ENCODE measurements at places on chromosomes 3 and 15.
A peak's percentile ranks its signal among the peaks of the same experiment; 100 is the strongest.

GRCh38 chr3:11384074-11384473 is 111.9 kb downstream of the ATG7 start:
- no peak for DNase-seq

DNA sequence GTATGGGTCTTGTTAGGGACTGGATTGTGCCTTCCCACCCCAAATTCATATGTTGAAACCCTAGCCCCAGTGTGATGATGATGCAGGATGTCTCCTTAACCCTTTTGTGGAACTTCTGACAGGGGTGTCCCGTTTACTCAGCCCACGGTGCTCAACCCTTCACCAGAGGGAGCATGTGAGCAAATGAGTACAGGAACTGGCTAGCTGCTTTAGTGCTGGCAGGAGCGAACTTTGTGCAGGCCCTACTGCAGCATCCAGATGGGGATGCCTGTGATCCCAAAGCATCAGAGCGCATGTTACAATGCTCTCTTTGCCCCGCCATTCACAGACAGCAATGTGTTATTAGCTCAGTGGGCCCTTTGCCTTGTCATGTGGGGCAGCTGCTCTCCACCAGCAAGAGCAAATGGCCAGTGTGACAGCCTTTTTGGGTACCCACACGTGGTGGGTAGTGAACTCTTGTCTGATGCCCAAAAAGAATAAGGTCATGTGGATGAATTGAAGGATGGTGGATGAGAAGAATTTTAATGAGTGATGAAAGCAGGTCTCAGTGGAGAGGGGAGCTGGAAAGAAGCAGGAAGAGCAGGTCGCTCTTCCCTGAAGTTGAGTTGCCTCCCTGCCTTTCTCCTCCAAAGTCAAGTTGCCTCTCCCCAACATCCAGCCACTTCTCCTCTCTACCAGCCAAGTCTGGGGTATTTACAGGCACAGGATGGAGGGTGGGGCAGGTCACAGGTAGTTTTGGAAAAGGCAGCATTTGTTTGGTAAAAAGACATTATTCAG is 63.3 kb upstream of the STRIT1 start:
- no peak for DNase-seq

- peak; percentile 31 for DNase-seq
These were observed 142.7 kb downstream of the ALDH1A2 start for GRCh38 chr15:57922776-57923175.

DNA sequence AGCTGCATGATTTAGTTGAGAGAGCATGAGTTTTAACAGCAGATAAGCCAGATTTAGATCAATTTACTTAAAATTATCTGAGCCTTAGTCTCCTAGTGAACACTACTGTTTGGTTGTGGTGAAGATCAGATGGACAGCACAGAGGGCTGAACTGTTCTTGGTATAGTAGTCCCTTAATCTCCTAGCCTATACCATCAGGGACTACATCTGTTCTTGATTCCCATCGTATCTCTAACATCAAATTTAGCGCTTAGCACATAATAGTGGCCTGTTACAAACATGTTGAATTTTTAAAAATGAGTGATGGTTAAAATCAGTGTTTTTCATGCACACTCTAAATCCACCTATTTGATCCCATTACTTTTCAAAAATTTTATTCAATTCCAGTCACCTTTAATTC is 507.7 kb downstream of the GRM7 start:
- no peak for DNase-seq

DNA sequence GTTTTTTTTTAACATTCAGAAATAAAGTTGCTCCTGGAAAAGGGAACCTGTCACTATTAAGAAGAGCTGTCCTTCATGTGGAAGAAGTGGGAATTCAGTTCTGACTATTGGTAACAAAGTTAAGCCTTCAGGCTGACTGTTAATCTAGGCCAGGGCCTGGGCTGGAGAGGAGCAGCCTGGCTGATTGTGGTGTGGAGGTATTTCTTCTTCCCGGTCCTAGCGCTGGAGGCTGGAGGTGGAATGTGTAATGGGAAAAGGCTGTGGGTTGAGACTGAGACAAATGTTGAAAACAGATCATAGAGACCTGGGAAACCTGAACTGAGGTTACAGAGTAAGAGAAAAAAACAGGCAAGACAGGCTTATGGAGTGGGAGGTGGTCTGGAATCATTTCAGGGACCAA is 23.8 kb upstream of the SH3BP5 start:
- DNase-seq: no peak

GRCh38 chr3:150255413-150255812 is 152.7 kb upstream of the TSC22D2 start:
- no peak for DNase-seq

DNA sequence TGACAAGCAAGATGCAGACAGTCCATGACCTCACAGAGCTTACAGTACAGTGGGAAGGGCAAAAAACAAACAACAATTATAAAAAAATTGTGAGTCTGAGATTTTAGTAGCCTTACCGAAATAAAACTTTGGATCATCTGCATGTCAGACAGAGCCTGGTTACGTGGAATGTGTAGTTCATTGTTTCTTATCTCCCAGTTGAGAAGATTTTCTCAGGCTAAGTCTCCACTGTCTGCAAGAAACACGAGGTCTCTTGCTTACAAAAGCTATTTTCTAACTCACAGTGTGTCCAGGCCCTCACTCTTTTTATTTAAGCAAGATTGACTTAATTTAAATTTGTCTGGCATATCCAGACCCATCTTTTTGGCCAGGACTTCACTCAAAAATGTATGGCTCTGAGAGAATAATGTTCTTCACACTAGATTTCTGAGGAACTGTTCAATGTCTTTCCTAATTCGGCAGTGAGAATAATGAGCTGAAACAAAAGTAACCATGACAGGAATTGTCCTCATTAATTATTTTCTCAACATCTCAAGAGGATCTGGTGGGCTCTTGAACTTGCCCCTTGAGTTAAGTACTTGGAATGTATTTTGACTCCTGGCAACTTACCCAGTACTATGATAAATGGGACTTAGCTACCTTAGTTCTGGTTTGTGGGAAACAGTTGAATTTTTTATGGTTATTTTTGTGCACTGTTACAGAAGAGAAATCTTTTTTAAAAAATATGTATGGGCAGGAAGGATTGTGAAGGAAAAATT is 265.1 kb upstream of the COL8A1 start:
- no peak for DNase-seq

GRCh38 chr3:110210086-110210660 is 861.4 kb upstream of the NECTIN3 start:
- DNase-seq: no peak

GRCh38 chr3:10524270-10524669 is 18.9 kb upstream of the ATP2B2 start:
- no peak for DNase-seq

DNA sequence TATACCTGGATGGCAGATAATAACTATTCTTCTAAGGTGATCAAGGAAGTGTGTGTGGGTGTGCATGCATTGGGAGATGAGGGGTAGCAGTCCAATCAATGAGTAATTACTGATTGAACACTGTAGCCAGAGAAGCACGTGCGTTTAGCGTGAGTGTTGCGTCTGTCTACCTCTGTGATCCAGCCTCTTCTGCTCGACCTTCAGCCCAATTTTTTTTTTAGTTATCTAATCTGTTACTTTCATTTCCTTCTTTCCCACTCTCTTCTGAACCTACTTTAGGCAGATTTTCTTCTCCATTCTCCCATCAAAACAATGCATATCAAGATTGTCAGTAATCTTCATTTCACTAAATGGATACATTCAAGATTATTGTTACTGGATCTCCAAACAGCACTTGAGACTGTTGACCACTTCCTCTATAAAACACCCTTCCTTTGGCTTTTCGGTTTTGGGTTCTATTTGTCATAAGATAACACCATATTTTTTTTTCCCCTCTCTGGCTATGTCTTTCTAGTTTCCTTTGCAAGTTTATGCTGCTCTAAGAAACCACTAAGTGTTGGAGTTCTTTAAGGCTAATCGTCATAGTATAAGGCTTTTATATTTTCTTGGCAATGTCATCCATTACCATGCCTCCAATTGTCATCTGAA is 41.0 kb downstream of the MCTP2 start:
- no peak for DNase-seq

GRCh38 chr3:157275832-157276231 is 115.9 kb upstream of the CCNL1 start:
- DNase-seq: no peak

DNA sequence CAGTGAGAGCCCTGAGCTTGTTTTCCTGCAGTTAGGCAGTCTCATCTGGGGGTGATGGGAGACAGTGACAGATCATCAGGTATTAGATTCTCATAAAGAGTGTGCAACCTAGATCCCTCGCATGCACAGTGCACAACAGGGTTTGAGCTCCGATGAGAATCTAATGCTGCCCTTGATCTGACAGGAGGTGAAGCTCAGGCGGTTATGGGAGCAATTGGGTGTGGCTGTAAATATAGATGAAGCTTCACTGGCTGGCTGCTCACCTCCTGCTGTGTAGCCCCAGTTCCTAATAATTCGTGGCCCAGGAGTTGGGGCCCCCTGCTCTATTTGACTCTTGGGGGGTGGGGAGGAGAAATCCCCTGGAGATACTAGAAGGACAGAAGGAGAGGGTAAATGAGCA is 309.4 kb upstream of the STT3B start:
- DNase-seq: no peak

GRCh38 chr15:91444656-91445055 is 344.6 kb downstream of the SV2B start:
- DNase-seq: no peak

DNA sequence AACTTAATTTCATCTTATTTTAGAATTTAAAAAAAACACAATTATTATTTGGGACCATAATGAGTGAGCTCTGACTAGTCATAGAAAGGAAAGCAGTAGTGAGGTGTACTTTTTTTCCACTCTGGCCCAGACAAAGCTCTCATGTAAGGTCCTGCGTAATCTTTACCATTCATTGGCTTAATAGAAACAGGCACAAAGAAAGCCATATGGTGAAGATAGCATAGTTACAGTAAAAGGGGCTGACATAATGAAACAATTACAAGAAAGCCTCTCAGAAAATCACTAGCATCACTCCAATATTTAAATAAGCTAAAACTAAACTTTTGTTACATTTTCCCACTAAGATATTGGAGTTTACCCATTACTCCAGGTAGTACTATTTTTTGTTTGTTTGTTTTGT is 384.6 kb upstream of the ALCAM start:
- DNase-seq: no peak

GRCh38 chr3:118811236-118811732 is 223.4 kb downstream of the IGSF11 start:
- DNase-seq: no peak

- DNase-seq: peak; percentile 16
These were observed 12.6 kb upstream of the LCTL start for GRCh38 chr15:66578286-66578875.

GRCh38 chr3:54987719-54988118 is 59.9 kb upstream of the LRTM1 start:
- no peak for DNase-seq

DNA sequence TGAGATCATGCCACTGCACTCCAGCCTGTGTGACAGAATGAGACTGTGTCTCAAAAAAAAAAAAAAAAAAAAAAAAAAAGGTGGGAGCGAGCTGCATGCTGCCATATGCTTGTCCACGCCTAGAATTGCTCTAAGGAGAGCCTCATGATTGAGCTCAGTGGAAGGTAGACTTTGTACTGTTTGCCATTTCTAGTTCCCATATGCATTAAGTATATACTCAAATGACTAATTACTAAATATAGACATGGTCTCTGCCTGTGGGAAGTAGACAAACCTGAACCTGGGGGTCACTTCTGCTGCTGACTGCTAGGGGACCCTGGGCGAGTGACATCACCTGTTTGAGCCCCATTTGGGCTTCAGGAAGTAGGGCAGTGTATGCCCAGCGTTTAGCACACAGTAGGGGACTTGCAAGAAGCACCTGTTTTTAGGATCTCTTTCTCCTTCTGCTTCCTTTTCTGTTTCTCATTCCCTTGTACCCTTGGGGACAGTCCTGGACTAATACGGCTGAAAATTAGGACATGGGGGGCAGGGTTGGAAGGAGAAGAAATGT is 27.2 kb downstream of the PRKCD start:
- DNase-seq: no peak

- DNase-seq: no peak
These were observed 1.2 kb downstream of the MEX3B start for GRCh38 chr15:82044373-82045178.

DNA sequence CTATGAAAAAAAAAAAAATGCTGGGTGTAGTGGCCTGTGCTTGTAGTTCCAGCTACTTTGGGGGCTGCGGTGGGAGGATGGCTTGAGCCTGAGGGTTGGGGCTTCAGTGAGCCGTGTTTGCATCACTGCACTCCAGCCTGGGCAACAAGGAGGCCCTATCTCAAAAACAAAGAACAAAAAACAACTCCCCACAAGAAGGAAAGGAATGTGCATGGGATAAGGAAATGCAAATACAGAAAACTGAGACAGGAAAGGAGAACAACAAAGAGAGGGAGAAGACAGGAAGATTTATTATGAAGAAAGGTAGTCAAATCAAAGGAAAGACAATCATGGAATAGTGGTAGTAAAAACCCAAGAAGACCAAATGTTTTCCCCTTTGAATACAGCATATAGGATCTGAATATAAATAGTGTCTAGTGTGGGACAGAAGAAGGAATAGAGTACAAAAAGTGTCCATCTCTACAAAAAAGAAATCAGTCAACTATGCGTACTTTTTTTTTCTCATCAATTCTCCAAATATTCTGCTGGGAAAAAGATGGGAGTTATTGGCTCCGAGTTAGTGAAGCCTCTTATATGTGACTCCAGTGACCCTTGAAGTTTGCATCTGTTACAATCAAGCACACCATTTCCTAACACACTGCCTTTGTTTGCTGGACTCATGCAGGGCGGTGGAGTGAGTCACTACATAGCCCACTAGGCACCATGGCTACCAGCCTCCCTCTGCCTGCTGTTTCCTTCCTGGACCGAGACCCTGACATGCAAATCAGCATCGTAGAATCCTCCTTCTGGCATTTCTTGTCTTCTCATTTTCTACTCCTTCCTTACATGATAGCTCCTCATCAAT is 101.2 kb upstream of the PTX3 start:
- DNase-seq: peak; percentile 75

DNA sequence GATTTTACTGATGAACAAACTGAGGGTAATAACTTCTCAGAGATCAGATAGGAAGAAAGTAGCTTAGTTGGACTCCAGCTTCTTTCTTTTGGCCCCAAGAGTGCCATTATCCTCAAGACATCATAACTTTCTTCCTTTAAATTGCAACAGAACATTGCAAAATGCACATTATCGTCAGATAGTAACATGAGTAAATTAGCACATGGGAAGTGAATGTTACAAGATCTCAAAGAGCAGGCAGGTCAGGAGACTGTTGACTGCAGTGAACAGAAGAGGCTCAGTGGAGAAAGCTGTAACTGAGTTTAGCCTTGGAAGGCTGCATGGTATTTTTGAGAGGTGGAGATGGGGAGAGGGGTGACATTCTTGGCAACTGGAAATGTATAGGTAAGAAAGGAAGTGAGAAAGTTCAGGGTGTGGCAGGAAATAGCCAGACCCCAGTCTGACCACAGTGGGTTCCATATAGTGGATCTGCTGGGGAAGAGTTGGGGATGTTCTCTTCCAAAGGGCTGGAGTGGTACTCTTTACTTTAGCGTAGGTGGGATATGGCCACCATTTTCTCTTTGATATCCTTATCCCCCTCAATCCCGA is 307.7 kb downstream of the RPLP1 start:
- no peak for DNase-seq

- DNase-seq: no peak
These were observed 90.7 kb downstream of the ATP8B4 start for GRCh38 chr15:50028326-50028725.

GRCh38 chr15:57527382-57528091 is 64.2 kb upstream of the MYZAP start:
- DNase-seq: peak; percentile 67

GRCh38 chr3:154102225-154102624 is 19.0 kb upstream of the ARHGEF26 start:
- no peak for DNase-seq

- no peak for DNase-seq
These were observed 15.1 kb downstream of the MYZAP start for GRCh38 chr15:57606816-57607215.

- DNase-seq: no peak
These were observed 45.0 kb downstream of the MYO5A start for GRCh38 chr15:52483707-52484106.

All from kidney epithelial cell (primary cell).